Activated T-helper 17 cell treated with anti-CD3 and anti-CD28 coated beads, Interleukin-2, amount 50 U/mL, for 72 hours (primary cell): ENCODE measurements at places on chromosomes 4 and X. TPM values are rescaled to one million over a fixed set of nuclear protein-coding genes. Genes with fewer than 3 reads are reported as not detected.

The FANCB gene
- 17.2 TPM for total RNA-seq

- ATAC-seq, result no peak
Observed at GRCh38 chr4:159150821-159151390, 48.0 kb downstream of the RAPGEF2 start.

The SLC38A5 gene
- total RNA-seq, result 130 TPM

- ATAC-seq, result no peak
Observed at GRCh38 chrX:146208821-146209220, 391.2 kb downstream of the SLITRK2 start.

GRCh38 chr4:26344901-26345564 is 24.2 kb downstream of the RBPJ start:
- no peak for ATAC-seq

DNA sequence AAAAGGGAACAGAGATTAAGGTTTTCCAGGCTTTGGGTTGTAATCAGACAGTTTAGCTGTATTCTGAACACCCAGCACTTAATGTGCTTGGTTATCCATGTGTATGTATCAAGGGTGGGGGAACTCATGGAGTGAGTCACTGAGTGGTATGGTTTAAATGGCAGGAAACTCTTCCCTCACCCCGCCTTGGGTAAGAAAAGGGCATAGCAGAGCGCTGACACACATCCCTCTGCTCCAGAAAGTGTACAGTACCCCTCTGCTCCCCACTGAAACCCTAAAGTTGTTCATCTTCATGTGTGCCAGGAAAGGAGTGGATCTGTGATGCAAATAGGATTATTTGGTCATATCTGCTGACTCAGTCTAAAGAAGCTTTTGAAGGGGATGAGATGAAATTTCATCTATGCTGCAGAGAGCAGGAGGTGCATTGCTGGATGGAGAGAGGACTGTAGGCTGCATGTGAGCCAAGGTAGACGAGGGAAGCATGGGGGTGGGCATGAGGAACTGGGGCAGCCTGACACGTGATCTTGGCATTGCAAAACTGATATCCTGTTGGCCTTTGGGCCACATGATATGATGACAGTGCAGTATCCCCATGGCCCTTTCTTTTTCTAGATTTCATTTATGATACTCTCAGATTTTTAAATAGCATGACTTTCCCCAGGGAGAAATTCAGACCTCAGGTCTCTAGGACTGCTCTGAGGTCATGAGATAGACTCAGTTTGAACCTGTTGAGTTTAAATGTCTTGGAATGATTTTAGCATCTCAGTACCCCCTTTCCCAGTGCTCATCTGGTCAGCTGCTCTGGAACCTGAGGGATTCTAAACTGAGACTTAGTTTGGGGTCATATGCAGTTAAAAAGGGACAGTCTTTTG is 84.8 kb downstream of the TMEM164 start:
- peak; percentile 88 for ATAC-seq

The SORCS2 gene
- total RNA-seq, result 0.04 TPM

The MAGEA12 gene
- not detected for total RNA-seq

The TRO gene
- total RNA-seq, result 2.3 TPM

DNA sequence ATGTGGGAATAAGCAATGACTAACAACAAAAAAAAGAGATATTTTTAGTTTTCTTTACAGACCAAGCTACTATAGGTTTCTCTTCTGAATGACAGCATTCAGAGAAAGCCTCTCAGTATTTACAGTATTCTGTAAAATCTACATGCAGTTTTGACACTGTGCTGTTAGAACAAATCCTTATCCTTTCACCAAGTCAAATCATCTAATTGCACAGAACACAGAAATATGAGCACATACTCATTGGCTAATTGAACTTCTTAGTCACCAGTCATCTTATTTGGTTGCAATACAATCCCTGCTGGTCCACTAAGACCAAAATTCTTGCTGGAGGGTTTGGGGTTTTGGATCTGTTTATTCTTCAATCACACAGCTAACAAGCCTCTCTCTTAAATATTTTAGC is 5.7 kb downstream of the ACOT9 start:
- peak; percentile 39 for ATAC-seq

The RBM3 gene
- total RNA-seq, result 335 TPM

DNA sequence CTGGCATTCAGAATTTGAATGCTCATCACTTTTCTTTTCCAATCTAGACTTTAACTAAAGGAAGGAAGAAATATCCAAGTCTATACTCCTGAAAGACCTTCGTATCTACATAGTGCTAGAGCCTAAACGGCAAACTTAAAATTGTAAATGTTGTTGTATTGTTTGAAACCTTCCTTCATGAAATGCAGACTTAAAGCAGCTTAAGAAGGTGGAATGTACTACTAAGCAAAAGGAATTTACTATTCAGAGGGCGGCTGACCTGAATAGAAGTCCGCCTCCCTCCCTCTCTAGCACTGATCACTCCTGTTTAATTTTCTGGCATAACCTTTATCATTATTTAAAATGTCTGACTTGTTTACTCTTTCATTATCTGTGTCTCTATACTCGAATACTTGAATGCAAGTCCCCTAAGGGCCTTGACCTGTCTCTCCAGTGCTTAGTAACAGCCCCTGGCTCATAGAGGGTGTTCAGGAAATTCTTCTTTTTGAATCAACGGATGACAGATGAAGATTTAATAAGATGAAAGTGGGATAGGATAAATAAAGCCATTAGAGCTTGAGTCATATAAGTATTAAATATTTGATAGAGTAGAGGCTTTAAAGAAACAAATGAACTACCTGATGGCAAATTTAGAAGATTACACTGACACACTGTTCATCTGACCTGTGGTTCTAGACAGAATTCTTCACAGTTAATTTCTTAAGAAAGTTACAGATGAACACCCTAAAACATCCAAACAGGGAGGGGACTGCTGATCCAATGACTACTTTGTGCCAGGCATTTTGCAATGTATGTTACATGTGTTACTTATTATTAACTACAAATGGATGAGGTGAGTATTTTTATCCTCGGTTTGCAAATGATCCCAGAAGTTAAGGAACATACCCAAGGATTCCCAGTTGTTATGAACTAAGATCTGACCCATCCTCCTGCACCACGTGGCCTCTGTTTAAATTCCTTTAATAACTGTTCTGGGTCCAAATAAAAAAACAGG is 20.2 kb upstream of the RBPJ start:
- ATAC-seq, result no peak

The GABRG1 gene
- total RNA-seq, result not detected

DNA sequence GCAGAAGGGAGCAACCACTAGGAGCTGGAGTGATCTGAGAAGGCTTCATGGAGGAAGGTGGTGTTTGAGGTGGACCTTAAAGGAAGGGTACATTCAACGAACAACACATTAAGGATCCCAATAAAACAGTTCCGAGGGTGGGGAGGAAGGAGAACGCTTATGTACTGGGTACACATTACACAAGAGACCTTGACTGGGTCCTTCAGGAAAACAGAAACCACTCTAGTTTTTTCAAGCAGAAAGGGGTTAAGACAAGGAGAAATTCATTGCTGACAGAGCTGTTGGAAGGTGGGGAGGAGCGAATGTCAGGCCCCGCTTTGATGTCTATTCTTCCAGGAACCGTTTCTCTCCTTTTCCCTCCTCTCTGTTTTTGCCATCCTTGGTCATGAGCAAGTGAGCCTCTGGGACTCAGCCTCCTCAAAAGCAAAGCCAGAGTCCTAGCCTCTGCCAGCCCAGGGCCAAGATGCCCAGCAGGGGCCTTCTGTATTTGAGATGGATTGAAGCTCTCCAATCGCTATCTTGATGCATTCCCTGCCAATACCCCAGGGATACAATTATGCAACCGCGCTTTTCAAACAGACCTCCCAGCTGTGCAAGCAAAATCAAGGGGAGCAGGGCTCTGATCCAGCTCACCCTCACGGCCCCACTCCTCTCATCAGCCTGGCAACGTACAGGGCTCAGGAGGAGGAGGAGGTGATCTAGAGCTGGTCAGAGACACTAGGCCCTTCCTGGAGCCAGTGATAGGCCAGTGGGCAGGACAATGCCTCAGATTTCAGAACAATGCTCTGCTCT is 48.4 kb downstream of the ZBTB49 start:
- no peak for ATAC-seq

The TMEM271 gene
- not detected for total RNA-seq

The CXCL8 gene
- 14.5 TPM for total RNA-seq

GRCh38 chrX:149699761-149700160 is 12.1 kb upstream of the MAGEA11 start:
- no peak for ATAC-seq

The SLC26A1 gene
- total RNA-seq, result not detected

- no peak for ATAC-seq
Observed at GRCh38 chrX:115236560-115236959, 2.7 kb upstream of the LRCH2 start.

GRCh38 chrX:119235872-119236622 is at the start of gene PGRMC1:
Gene PGRMC1 (plus strand): TSS chrX:119236285. CDS start chrX:119236364, 79 bp downstream.
- peak; percentile 93 for ATAC-seq

The SYTL4 gene
- not detected for total RNA-seq

DNA sequence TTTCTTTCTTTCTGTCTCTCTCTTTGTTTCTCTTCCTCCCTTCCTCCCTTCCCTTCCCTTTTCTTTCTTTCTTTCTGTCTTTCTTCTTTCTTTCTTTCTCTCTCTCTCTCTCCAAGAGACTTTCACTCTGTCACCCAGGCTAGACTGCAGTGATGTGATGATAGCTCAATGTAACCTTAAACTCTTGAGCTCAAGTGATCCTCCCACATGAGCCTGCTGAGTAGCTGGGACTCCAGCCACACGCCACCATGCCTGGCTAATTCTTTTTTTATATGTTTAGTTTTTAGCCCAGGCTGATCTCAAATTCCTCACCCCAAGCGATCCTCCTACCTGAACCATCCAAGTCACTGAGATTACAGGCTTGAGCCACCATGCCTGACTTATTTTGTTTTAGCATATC is 64.3 kb upstream of the EMCN start:
- ATAC-seq, result no peak

DNA sequence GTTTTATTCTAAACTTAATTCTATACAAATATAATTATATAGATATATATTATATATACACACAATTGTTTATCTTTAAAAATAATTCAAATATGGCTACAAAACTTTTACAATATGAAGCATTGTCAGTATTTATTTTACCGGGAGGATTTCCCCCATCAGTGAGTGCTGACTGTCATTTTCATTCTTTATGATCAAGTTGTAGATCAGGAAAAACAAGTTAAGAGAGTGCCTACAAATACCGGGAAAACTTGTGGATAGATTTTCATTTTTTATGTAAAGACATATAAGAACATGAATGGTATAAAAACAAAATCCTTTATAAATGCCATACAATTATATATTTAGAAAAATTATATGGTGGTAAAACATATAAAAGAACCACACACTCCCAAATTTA is 37.8 kb downstream of the CLCN3 start:
- no peak for ATAC-seq

DNA sequence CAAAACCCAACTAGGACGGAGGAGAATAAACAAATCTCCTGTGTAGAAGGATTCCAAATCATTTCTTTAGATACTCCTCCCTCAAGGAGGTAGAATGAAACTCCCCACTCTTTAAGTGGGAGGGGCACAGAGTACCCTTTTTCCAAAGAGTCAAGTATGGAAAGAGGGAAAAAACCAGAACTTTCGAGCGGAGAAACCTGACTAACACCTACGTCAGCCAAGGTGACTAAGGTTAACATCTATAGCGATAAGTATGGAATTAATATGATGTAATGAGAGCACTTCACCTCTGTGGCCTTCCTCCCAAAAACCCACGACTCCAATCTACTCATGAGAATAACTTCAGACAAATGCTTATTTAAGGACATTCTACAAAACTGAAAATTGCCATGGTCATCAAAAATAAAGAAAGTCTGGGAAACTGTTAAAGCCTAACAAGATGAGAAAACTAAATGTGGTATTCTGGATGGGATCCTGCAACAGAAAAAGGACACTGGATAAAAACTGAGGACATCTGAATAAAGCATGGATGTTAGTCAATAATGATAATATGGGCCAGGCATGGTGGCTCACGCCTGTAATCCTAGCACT is 157.0 kb upstream of the MAP3K15 start:
- no peak for ATAC-seq

- no peak for ATAC-seq
Observed at GRCh38 chr4:155624478-155624877, 42.2 kb upstream of the GUCY1A1 start.

The RXFP1 gene
- not detected for total RNA-seq

DNA sequence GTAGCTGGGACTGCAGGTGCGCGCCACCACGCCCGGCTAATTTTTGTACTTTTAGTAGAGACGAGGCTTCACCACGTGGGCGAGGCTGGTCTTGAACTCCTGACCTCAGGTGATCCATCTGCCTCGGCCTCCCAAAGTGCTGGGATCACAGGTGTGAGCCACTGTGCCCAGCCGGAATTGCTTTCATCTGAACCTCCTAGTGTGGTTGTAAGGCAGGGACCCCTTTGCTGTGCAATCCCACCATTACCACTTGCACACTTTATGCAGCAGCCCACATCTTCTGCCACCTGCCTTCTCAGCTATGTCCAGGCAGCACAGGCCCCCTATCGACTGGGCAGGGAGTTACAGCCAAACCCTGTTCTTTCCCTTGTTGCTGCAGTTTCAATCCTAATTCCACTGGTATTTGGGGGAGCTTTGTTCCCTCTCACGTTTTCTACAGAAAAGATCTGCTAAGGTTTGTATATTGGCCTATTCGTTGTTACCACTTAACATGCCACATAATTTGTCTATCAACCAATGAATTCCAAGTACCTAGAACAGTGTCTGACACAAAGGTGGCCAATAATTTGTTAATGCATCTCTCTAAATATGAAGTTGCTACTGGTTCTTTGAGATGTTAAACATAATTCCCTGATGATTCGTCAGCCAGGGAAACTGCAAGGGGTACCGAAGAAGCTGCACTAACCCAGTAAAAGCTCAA is 6.5 kb downstream of the RPL39 start:
- ATAC-seq, result peak; percentile 50

GRCh38 chr4:152112887-152113286 is 352.1 kb upstream of the GATB start:
- ATAC-seq, result peak; percentile 60

The HMX1 gene
- total RNA-seq, result not detected

DNA sequence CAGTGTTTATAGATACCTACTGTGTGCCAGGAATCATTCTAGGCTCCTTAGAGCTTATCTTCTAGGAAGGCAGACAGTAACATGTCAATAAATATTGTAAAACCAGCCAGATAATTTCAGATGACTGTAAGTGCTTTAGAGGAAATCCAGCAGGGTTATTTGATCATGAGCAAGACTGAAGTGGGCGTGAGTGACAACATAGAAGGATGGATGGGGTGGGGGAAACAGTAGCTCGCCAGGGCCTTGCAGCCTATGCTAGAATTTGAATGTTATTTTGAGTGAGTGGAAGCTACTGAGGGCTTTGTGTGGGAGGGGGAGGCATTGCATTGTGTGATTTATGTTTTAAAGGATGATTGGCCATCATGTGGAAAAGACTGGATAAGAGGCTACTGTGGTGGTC is 6.7 kb downstream of the SRD5A3 start:
- no peak for ATAC-seq

The PFKFB1 gene
- 0.50 TPM for total RNA-seq

- no peak for ATAC-seq
Observed at GRCh38 chrX:45660477-45660876, 459.8 kb upstream of the DIPK2B start.

DNA sequence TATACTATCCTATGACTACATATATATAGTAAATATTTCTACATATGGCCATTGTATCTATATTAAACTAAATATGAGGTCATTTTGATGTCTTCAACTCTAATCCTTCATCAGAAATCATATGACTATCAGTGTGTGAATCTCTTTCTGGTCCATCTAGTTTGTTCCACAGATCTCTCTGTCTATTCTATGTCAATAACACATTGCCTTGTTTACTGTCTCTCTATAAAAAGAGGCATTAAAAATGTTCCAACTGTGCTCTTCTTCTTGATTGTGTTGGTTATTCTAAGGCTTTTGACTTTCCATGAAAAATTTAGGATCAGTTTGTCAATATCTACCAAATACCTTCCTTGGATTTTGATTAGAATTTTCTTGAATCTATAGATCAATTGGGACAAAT is 338.3 kb upstream of the FSTL5 start:
- ATAC-seq, result no peak
